Large intestine (tissue), 12 donors: ENCODE measurements at places on chromosomes 1 and 21. TPM values are rescaled to one million over a fixed set of nuclear protein-coding genes. Genes with fewer than 3 reads are reported as not detected.

DNA sequence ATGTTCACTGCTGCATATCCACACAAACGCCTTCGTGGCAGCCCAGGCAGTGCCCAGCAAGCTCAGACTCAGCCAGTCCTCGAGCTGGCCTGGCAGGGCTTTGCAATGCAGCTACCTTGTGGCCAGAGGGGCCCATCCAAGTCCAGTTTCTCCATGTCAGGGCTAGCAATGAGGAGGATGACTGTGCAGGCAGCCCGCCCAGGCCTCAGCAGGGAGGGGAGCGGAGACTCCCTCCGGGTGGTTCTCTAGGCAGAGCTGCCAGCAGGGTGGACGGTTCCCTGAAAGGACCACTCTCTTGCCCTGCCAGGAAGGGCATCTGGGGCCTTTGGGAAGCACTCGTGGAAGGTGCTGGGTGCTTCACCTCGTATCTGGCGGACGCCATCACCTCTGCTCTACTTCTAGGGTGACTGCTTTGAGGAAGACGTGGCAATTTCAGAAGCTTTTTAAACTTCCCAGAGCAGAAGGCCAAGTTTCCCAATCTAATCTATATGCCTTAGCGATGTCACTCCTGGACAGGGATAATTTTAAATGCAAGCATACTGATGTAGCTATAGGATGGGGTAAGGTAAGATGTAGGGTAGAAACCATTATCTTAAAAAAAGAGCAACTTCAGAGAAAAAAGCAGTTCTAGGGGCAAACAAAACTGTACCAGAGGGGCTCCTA is 56.2 kb downstream of the RUNX1 start:
- no peak overlapping the region for H3K4me3 ChIP-seq
- no peak overlapping the region for H3K27ac ChIP-seq
- no peaks in the 10 kb centered on the region for H3K4me1 ChIP-seq
- DNase-seq = no peak
- H3K27me3 ChIP-seq = no peaks in the 10 kb centered on the region
- H3K36me3 ChIP-seq = no peaks in the 10 kb centered on the region

DNA sequence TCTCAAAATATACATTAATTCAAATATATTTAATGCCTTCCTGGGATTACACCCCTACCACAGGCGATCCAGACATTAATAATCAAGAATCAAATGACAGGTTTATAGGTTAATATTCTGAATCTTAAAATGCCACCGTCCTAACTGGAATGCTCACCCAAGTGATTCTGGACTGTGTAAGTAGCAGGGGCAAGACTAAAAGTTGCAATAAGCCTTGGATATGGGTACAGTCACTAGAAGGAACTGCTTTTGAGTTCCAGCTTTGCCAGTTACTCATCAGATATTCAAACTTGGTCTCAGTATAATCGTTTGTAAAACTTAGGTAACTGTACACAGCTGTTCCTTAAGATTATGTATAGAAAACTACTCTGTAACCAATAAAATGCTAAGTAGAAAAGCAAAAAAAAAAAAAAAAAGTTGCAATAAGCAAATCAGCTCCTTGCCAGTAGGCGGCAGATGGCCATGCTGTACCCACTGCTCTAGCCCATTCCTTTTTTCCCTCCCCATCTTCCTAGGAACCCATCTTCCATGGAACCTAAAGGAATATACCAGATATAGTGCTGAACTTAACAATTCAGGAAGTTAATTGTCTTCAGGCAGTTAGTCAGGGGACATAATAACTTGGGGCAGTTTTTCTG is 10.5 kb downstream of the RO60 start:
- DNase-seq = no peak
- H3K27me3 ChIP-seq = no peaks in the 10 kb centered on the region
- no peak overlapping the region for H3K27ac ChIP-seq
- H3K4me1 ChIP-seq = no peaks in the 10 kb centered on the region

DNA sequence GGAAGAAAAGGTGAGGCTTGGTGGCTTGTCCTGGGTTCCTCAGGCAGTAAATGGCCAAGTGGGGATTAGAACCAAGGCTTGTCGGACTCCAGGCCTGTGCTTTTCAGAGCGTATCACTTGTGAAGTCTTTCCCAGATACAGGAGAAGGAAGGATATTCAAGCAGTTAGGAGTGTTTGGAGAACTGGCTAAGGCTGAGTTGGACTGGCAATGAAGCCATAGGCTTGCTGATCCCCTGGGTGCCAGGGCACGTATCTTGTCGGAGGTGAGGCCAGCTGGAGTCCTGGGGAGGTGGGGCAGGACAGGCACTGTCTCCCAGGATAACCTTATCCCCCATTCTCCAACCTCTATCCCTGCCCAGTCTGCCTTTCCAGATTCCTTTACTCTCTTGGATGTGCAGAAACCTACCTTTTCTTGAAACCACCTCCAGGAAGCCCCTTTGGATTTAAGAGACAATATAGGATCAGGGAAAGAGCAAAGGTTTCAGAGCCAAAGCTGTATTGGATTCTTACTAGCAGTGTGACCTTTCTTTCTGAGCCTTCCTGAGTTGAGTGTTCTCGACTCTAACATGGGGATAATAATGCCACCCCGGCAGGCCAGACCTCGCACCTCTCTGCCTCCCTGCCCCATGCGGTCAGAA is 18.2 kb downstream of the WNT4 start:
- no peak overlapping the region for H3K27ac ChIP-seq
- no peaks in the 10 kb centered on the region for H3K27me3 ChIP-seq
- H3K4me1 ChIP-seq = no peaks in the 10 kb centered on the region
- H3K36me3 ChIP-seq = peaks cover 3% of the 10 kb centered on the region
- no peak for DNase-seq

- DNase-seq = no peak
- peak overlapping the region; percentile 96 for H3K27ac ChIP-seq
- no peaks in the 10 kb centered on the region for H3K4me1 ChIP-seq
- H3K36me3 ChIP-seq = no peaks in the 10 kb centered on the region
Observed at GRCh38 chr1:167933788-167934187, 2.7 kb upstream of the DCAF6 start.

- no peaks in the 10 kb centered on the region for H3K27me3 ChIP-seq
- H3K36me3 ChIP-seq = no peaks in the 10 kb centered on the region
- H3K27ac ChIP-seq = peak overlapping the region; percentile 80
- peak overlapping the region; percentile 1 for H3K4me3 ChIP-seq
- DNase-seq = no peak
Observed at GRCh38 chr1:109392037-109392787, 5.5 kb downstream of the SORT1 start.

- no peak overlapping the region for H3K4me3 ChIP-seq
- H3K27ac ChIP-seq = no peak overlapping the region
- peaks cover 1% of the 10 kb centered on the region for H3K36me3 ChIP-seq
- DNase-seq = no peak
Observed at GRCh38 chr1:6384962-6385361, 8.6 kb downstream of the ACOT7 start.

- peak overlapping the region; percentile 92 for H3K27ac ChIP-seq
- no peak overlapping the region for H3K4me3 ChIP-seq
- H3K27me3 ChIP-seq = no peaks in the 10 kb centered on the region
- H3K4me1 ChIP-seq = peaks cover 26% of the 10 kb centered on the region
- peak; percentile 56 for DNase-seq
Observed at GRCh38 chr1:6823793-6824192, 38.5 kb downstream of the CAMTA1 start.

GRCh38 chr1:200380589-200381021 is 29.2 kb downstream of the ZNF281 start:
- DNase-seq = no peak
- H3K4me1 ChIP-seq = no peaks in the 10 kb centered on the region
- H3K27me3 ChIP-seq = no peaks in the 10 kb centered on the region
- H3K4me3 ChIP-seq = no peak overlapping the region
- no peak overlapping the region for H3K27ac ChIP-seq
- H3K36me3 ChIP-seq = no peaks in the 10 kb centered on the region

DNA sequence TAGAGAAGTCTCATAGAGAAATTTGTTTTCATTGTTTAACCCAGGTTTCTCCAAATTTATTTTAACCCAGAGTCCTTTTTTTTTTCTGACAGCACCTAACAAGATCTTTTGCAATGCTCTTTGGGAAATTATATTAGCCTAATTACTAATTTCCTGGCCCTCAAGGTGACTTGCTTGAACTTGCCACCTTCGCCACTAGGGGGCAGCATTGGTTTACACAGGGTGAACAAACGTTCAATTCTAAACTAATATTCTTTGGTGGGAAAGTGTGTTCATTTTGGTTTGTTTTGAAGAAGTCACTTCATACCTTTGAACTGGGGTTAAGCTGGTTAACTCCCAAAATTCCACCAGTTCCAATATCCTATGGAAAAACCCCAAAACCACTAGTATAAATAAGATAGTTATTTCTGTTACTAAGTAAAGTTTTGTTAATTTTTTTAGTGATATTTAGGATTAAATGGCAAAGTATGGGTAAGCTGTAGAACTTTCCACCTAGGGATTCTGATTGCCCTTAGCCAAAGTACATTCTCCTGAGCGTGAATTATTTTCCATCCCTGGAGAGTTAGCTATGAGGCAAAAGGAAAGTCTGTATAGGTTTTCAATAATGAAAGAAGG is 13.0 kb downstream of the CCDC190 start:
- peak; percentile 40 for DNase-seq
- H3K4me1 ChIP-seq = no peaks in the 10 kb centered on the region
- H3K27me3 ChIP-seq = no peaks in the 10 kb centered on the region
- no peak overlapping the region for H3K4me3 ChIP-seq

DNA sequence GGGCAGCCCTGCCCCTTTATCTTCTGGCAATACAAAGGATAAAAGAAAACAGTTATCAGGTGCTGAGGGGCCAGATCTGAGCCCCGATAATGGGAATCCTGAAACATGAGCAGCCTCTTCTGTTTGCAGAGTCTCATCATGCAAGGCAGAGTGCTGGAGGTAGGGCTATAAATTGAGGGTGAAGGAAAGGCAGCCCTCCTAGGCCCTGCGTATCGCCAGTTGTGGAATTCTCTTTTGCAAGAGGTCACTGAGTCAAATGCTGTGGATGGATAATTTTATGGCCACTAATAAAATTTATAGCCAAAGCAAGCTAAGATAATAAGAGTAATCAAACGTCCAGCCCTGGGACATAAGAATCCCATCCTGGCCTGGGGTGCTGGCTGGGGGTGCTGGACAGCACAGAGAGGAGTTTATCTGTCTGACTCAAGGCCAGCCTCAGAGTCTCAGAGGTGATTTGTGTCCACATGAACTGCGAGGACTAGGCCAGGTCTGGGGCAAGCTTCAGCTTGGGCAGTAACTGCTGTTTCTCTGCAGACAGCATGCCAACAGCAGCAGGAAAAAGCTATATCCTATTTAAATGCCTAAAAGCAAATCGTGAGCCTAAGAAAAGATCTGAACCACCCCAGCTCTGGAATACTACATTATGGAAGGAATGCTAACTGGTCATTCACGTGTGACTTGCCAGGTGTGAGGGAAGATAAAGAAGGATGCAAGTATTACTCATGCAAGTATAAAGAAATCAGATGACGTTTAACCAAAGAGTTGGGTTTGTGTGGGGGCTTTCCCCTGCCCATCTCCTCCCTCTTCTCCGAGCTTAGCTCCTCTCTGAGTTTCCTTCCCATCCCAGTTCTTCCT is 254.8 kb downstream of the KIF26B start:
- peaks cover 38% of the 10 kb centered on the region for H3K4me1 ChIP-seq
- H3K36me3 ChIP-seq = no peaks in the 10 kb centered on the region
- peak overlapping the region; percentile 68 for H3K27ac ChIP-seq
- H3K27me3 ChIP-seq = no peaks in the 10 kb centered on the region

GRCh38 chr1:30200161-30200560 is 523.2 kb downstream of the MATN1 start:
- DNase-seq = no peak
- H3K36me3 ChIP-seq = no peaks in the 10 kb centered on the region
- H3K27ac ChIP-seq = no peak overlapping the region
- H3K27me3 ChIP-seq = no peaks in the 10 kb centered on the region
- no peak overlapping the region for H3K4me3 ChIP-seq

DNA sequence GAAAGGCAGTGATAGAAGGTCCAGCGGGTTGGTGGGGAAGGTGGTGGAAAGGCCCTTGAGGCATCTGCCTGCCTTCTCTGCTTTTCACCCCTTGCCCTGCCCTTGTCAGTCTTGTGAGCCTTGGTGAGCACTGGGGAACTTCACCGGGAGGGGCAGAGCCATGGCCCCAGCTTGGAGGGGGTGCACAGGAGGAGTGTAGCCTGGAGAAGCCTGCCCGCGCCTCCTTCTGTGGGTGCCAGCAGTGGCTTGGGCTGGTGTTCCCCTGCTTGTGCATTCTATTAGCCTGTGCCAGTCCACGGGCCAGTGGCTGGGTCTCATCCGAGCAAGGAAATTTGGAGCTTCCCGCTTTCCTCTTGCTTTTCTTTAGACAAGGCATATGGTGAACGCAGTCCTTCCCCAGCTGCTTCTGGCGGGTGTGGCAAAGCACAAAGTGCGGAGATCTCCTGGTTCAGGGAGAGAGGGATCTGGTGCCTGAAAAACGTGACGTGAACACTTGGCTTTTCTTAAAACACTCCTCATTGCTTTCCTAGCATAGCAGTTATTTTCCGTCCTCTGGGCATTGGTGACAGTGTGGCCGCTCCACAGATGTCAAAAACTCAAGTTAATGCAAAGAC is 10.6 kb upstream of the B3GALT5 start:
- no peaks in the 10 kb centered on the region for H3K4me1 ChIP-seq
- H3K27me3 ChIP-seq = no peaks in the 10 kb centered on the region
- DNase-seq = no peak
- H3K4me3 ChIP-seq = no peak overlapping the region

DNA sequence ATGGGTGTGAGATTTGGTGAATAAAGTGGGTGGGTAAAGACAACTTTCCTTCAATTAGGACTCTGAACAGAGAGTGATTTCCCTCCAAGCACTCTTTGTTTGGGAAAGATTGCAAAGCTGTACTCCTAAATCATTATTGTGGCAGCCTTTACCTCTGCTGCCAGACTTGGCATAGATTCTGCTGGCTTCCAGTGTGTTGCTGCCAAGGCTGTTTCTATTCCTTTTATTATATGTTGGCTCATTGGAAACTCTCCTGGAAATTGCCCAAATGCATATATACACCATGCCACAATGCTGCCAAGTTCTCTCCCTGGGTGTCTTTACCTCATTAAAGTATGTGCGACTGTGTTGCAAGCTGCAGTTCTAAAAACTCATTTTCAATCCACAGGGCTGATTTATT is 668.0 kb downstream of the MRPL39 start:
- no peak overlapping the region for H3K4me3 ChIP-seq
- no peak for DNase-seq
- no peaks in the 10 kb centered on the region for H3K27me3 ChIP-seq
- H3K36me3 ChIP-seq = no peaks in the 10 kb centered on the region
- no peak overlapping the region for H3K27ac ChIP-seq
- H3K4me1 ChIP-seq = no peaks in the 10 kb centered on the region

The KCNJ9 gene
- 0.36 TPM for polyA plus RNA-seq

The ZSCAN20 gene
- 2.4 TPM for polyA plus RNA-seq

The TARS2 gene
- 21.8 TPM for polyA plus RNA-seq
